ENCODE measurements at places on chromosomes 4 and X.

DNA sequence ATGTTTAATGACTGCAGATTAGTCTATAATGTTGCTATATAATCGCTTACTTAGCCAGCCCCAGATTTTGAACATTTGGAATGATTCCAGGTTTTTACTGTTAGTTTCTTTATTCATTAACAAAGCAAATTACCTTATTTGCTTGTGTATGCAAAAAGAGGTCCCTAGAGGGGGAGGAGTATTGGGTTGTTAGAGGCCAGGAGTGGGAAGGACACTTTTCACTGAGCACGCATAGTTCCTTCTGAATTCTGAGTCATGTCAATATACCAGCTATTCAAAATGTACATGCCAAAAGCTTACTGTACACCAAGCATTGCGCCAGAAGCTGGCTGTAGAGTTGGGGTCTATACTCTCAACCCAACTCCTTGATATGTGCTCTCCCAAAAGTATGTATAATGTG lies 5.1 kb upstream of the DGAT2L6 start:
- DNase-seq: no peak

- DNase-seq: no peak
Observed at GRCh38 chrX:24204331-24204730, 54.8 kb downstream of the ZFX start.

- DNase-seq: no peak
Observed at GRCh38 chr4:24476282-24476681, 108.1 kb downstream of the DHX15 start.

- no peak for DNase-seq
Observed at GRCh38 chr4:176794151-176794550, 1.4 kb upstream of the VEGFC start.

DNA sequence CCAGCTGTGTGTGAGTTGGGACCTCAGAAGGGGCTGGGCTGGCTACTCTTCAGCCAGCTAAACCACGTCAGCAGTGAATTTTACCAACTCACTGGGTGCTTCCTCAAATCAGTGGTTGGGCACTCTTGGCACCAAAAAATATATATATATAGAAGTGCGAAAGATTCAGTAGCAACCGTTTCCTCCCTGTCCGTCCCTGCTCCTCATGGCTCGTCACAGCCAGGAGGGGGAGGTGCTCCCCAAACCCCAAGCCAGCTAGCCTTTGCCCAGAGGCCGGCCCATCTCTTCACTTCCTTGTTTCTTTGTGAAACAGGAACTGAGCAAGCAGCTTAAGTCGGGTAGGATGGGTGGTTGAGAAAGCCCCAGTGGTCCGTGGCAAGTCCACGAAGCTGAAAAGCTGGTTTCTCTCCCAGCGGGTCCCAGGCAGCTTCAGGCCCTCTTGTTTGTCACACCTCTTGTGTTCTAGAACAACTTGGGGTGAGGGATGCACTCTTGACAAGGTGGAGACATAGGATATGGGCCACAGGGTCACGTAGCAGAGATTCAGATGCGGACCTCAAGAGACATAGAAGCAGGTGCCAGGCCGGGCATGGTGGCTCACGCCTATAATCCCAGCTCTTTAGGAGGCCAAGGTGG lies 6.8 kb upstream of the SASH3 start:
- DNase-seq: peak; percentile 5

GRCh38 chr4:151169223-151169622 lies 69.8 kb downstream of the RPS3A start:
- DNase-seq: peak; percentile 81

GRCh38 chr4:119124352-119124751 lies 11.3 kb upstream of the MYOZ2 start:
- no peak for DNase-seq
